ENCODE measurements at places on chromosomes 5 and 9.

DNA sequence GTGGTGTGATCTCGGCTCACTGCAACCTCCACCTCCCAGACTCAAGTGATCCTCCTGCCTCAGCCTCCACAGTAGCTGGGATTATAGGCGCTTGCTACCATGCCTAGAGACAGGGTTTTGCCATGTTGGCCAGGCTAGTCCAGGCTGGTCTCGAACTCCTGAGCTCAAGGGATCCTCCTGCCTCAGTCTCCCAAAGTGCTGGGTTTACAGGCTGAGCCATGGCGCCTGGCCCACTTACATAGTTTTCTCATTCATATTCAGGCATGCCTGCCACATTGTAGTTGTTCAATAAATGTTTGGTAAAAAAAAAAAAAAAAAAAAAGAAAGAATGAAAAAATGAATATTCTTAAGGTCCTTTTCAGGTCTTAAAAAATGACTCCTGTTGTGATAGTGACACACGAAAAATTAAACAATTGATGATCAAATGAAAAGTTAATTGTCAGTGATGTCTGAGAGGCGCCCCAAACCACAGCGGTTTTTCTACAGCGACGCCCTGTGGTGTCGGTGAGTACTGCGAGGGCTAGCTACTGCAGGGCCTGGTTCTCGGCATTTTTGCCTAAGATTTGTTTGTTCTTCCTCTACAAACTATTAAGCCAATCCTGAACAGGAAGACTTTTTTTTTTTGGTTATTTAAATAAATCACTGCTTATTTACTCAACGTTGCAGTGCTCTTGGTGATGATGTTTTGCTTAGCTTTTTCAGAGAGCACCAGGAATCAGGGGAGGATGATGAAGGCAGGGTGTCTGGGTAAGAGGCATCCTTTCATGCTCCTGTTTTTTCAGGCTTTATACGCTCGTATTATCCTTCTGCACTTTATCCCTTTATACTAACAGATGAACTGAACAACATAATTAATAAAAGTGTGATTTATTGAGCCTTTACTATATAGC is 67.0 kb upstream of the DPYSL3 start:
- DNase-seq: peak; percentile 74

DNA sequence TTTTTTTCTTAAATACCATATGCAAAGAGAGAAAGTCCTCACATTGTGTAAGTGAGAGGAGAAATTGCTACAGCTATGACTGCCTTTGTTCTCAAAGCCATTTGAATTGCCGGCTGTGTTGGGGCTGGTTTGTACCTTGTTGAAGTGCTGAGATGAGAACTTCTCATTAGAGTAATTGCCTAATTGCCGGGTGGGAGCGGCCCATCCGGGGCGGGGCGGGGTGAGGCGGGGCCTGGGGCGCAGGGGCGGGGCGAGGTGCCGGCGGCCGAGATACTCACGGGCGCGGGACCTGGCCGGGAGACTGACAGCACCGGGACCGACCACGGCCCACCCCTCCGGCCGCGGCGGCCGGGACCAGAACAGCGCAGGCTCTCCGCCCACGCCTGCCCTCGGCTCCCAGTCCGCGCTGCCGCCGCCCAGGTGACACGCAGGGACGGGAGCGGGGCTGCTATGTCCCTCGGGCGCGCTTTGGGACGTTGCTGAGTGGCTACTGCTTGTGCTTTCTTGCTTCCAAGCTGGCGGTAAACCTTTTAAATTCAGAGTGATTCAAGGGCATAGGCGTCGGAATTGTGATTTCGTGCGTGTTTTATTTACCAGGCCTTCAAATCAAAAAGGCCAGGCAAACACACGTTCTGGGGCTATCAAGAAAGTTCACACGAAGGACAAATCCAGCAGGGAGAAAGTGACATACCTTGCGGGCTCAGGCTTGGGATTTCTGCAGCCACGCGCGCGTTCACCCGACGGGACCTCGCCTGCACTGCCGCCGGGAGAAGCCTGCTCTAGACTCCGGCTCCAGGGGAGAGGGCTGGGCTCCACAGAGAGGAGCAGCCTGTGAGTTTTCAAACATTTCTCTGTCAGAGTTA is 269.1 kb downstream of the FANCC start:
- peak; percentile 79 for DNase-seq

DNA sequence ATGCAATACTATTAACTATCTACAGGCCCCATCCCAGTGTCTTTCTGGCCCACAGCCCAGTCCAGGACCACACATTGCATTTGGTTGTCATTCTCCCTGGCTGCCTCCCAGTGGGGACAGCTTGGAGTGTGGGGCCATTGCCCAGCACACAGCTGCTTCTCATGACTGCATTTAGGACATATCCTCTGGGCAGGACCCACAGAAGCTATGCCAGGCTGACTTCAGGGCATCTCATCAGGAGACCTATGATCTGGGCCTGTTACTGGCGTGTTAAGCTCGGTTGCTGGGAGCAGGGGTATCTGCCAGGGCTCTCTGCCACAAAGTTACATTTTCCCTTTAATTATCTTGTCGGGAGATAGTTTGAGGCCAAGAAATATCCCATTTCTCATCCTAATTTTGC is 32.1 kb upstream of the CLPTM1L start:
- DNase-seq: no peak

GRCh38 chr5:57676222-57677098 is 193.8 kb upstream of the ACTBL2 start:
- no peak for DNase-seq

DNA sequence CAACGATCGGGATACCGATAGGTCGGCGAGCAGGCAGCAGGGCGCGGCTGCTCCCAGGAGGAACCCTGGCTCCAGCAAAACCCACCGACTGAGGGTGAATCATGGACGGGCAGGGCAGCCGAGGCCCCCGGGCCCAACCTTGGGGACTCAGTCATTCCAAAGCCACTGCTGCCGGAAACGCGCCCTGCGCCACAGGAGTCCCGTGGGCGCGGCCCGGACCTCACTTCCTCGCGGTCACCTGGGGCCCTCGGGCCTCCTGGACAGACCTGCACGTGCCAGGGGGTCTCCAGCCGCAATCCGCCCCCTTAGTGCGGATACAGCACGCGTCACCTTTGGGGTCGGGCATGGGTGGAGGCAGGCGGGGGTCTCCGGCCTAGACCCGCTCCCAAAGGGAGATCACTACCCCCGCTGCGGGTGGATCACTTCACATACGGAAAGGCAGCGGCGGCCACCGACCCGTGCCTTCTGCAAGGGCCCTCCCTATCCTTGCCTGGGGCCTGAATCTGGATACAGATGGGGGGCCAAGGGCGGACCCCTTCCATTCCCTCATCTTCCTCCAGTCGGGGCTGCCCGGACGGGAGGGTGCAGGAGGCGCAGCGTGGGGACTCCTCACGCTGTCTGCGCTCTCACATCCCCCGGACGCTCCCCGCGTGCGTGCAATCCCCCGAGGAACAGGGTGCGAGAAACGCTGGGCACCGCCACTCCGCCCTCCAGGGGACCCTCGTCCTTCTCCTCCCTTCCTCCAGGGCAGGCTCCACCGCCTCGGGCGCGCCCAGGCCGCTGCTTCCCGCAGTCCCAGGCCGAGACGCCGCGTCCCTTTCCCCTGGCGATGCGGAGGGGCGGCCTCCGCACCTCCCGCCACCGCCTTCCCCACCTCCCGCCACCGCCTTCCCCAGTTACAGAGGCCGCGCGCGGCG is 586 bp downstream of the TXN start:
- DNase-seq: peak; percentile 87

- peak; percentile 65 for DNase-seq
Measured at GRCh38 chr5:171205375-171205774, 103.7 kb upstream of the TLX3 start.

- DNase-seq: no peak
Measured at GRCh38 chr9:13429301-13430190, 150.1 kb upstream of the MPDZ start.

DNA sequence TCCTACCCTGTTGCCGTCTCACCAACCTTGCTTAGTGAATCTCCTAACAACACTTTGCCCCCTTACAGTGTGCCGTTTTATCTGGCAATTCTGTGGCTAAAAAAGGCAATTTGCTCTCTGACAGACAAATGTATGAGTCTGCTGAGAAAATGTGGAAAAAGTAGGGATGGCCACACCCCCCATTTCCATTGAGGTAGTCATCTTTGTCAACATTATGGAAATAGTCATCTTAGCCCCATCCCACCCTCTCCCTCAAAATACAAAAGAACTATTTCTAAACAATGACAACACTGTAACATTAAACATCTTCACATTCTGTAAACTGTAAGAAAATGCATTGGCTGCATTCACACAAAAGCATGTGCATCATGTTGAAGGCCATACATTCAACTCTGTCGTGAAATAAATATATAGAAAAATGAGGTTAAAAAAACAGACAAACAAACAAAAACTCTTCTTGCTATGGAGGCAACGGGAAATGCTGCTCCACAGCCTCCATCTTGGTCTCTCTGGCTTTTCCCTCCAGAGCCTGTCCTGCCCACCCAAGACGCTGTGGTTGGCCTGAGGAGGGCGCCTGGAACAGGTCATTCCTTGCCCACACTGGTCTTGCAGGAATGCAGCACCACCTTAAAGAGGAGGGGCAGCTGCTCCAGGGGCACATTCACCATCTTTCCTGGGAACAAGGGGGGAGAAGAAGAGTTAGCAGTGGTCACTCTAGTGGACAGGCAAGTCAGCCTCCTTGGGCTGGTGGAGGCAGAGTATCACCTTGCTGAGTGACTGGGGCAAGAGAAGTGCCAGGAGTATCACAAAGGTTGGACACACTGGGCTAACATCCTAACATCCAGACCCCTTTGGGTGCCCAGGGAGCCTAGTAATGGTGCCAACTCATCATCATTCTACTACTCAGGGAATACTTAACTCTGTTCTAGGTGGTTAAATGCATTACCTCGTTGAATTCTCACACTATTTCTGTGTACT is 15.2 kb upstream of the NR5A1 start:
- no peak for DNase-seq

DNA sequence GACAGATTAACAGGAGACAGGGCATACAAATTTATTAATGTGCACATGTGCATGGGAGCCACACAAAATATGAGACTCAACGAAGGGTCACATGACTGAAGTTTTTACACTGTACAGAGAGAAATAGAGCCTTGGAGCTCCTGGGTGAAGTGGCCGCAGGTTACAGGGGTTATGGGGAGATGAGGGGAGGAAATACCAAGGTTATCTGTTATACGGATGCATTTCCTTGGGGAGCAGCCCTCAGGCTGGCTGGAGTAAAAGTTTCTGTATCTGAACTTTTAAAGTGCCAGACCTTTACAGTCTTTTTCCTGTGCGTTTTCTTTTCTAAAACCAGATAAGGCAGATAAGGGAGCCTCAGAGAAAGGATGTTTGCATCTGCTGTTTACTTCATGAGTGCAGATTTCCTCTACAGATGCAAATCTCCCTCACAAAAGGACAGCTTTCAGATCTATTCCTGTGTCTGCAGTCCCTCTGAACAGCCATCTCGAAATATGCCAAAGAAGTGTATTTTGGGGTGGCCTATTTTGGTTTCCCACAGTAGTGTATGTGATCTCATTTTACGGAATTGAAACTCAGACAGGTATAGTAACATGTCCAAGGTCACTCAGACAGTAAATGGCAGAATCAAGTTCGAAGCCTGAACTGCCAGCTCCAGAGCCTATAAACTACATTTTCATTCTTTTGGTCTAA is 139.3 kb upstream of the FBXL17 start:
- no peak for DNase-seq

DNA sequence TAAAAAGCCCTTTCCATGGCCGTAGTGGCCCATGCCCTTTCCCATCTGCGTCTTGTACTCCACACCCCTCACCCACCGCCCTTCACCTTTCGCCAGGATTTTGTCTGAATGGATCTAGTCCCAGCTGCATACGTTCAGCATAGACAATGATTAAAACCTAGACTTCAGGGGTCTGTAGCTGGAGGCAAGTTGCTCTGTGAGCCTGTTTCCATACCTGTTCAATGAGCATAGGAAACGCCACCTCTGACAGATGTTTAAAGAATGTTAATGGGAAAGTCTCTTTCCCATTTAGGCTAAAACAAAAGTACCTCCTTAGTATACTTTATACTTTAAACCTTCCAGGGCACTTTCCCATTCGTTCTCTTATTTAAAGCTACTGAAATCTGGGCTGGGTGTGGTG is 105.7 kb downstream of the SPRY4 start:
- DNase-seq: no peak

DNA sequence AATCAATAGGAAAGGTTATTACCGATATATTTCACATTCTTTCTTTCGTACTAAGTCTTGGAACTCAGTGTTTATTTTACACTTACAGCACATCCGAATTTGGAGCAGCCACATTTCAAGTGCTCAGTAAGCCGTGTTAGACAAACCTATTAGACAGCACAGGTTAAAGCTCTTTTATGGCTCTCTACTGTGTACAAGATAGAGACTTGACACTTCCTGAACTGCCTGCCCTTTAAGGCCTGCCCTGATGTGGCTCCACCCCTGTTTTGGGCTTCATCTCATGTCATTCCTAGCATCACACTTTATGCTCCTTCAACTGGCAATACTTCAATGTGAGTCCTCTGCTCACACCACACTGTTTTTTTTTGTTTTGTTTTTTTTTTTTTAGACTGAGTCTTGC is 23.5 kb upstream of the SUSD1 start:
- DNase-seq: no peak

GRCh38 chr5:107916731-107917725 is 246.3 kb upstream of the EFNA5 start:
- no peak for DNase-seq

GRCh38 chr5:73337586-73338255 is 110.9 kb downstream of the FOXD1 start:
- DNase-seq: peak; percentile 49

DNA sequence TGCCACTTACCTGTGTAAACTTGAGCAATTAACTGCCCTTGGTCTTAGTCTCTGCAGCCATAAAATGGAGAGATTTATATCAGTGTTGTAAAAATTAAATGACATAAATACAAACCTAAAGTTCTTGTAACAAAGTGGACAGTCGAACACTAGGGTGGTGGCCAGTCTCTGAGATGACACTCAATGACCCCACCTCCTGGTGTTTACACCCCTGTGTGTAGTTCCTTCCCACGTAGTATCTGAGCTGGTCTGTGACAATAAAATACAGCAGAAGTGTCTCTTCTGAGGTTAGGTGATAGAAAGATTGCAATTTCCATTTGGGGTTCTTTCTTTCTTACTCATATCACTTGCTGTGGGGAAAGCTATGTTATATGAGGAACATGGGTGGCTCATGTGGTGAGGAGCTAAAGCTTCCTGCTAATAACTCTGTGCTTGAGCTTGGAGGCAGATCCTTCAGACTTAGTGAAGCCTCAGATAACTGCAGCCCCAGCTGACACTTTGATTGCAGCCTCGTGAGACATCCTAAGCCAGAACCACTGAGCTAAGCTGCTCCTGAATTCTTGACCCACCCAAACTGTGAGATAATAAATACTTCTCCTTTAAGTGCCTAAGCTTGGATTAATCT is 173.4 kb upstream of the CHD1 start:
- no peak for DNase-seq

Measured in retina (tissue), 1 donor.